ENCODE measurements at places on chromosomes 5 and 9.

DNA sequence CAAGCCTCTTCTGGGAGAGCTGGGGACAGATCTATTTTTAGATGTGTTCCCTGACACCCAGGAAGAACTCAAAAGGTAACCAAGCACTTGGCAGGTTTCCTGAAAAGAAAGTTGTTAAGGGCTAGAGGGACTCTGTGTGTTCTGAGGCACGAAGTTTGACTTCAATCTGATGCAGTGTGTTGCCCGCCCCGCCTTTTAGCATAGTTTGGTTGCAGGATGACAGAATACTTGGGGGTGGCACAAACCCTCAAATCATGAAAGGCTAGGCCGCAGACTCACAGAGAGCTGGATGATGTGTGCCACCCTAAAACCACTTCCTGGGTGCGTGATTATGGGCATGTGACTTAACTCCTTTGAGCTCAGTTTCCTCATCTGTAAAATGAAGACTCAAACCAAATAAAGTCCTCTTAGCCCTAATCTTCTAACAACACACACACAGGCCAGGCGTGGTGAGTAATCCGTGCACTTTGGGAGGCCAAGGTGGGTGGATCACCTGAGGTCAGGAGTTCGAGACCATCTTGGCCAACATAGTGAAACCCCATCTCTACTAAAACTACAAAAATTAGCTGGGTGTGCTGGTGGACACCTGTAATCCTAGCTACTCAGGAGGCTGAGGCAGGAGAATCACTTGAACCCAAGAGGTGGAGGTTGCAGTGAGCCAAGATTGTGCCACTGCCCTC, 12.8 kb upstream of the NDFIP1 start:
- peak; percentile 89 for DNase-seq

DNA sequence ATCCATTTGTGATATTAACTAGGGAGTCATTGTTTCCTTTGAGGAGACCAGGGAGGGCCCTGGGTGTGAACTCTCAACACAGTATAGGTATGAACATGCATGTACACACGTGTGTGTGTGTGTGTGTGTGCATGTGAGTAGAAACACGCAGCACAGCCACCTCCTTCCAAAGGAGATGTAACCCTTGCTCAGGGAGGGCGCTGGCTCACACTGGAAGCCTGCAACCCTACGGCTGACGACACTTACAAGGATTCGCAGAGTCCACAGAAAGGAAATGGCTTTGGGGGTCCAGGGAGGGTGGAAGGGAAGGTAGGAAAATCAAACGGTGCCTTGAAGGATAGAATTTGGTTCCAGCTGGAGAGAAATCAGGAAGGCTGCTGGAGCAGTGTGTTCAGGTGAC, 21.9 kb downstream of the TRIP13 start:
- no peak for DNase-seq

DNA sequence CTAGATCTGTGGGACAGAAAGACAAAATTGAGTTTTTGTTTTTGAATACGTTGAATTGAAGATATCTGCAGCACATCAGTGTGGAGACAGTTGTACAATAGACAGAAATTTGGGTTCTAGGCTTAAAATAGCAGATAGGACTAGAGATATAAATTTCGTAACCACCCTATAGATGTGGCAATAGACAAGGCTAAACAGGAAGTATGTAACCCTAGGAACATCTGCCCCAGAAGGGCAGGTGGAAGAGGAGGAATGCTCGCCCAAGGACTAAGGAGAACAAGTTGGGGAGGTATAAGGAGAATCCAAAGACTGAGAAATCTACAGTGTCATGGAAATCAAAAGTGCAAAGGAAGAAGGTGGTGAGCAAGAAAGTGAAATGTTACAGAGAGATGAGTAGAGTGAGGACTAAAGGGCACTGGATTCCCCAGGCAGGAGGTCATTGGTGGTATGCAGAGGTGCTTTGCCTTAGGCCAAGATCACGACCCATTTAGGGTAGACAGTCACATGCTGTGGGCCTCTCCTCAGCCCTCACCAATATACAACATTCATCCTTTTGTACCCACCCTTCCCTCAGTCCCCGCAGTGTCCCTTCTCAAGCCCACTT, 109.1 kb upstream of the ELL2 start:
- DNase-seq: no peak

- DNase-seq: no peak
Observed at GRCh38 chr5:120330558-120330957, 133.5 kb upstream of the PRR16 start.

GRCh38 chr5:33102551-33102950, 338.2 kb upstream of the TARS1 start:
- DNase-seq: no peak

DNA sequence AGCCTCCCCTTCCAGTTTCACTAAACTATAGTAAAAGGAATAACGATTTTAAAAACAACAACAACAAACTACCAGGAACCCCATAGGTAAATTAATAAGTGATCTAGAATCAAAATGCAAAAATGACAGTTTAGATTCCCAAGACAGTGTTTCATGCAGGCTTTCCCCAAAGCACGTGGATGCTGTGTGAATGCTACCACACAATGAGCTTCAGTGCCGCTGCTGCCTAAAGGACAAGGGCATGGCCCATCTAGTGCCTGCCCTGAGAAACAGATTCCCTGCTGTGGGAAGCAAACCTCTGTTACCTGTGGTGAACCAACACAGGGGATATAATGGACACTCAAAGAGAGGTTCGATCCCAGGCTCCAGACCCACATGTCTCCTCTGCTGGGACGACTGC, 23.7 kb upstream of the CKMT2 start:
- no peak for DNase-seq

GRCh38 chr5:36772276-36773140, 104.1 kb upstream of the NIPBL start:
- no peak for DNase-seq

DNA sequence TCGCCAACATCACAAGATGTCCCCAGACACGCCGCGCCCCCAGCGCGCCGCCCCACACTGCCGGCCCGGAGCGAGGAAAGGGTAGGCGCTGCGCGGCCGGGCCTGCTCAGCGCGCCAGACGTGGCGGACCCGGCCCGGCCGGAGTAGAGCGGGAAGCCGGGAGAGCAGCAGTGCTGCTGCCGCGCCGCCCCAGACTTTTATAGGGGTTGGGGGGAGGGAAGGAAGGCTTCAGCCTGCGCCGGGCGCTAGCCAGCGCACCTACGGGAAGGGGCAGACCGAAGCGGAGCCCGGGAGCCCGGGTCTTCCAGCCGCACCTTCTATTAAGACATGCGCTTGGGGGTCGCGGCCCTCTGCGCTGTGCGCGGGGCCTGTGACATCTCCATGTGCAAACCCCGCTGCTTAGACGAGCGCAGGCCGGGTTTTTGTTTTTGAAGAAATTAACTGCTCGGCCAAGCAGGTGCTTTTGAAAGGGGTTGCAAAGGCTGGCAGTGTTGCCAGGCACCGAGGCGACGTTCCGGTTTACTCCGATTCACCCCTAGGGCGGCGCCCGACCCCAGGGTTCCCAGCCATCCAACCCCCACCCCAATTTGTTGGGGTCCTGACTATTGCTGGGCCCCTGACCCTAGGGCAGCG, 353 bp upstream of the PAX5 start:
- DNase-seq: no peak

GRCh38 chr9:129073404-129073803, 7.5 kb upstream of the DOLPP1 start:
- peak; percentile 14 for DNase-seq

DNA sequence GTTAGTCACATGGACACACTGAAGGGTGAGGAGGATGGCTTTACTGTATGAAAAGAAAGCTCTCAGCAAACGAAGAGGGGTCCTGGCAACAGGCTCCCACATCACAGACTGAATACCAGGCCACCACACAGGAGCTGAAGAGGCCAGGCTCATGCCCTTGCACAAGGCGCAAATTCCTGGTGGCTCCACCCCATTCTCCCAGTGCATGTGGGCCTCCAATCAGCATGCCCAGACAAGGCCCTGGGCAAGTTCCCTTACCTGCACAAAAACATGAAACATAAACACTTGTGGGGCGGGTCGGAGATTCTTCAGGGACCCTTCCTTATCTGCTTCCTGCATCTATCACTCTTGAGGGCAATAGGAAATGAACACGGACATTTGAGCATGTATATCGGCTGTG, 935.8 kb upstream of the EDIL3 start:
- DNase-seq: no peak

DNA sequence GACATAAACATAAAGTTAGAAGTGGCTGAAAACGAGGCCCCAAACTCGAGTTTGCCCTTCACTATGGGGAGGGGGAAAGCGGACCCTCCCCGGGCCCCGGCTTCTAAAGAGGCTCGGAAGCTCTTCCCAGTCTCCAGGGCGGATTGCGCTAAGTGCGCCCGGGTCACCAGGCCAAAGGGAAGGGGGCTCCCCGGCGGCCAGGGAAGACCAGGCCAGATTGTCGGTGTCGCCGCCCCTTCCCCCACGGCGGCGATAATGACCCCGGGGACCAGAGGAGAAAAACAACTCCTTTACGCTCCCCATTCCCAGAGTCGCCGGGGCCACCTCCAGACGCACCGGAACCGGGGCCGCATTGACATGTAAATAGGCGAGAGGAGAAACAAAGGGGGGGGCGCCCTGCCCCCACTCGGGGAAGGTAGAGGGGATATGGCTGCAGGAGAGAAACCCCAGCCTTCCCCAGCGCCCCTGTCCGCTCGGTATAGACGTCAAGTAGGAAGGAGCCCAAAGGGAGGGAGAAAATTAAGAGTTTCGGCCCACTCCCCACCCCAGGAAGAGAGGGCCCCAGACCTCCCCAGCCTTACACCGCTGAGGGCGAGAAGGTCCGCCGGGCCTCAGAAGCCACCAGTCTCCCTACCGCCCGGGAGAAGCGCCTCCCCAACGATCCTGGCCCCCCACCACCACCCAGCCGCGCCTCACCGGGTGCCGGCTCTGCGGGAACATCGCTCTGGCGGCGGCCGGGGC, 1.7 kb downstream of the TLE1 start:
- DNase-seq: no peak

DNA sequence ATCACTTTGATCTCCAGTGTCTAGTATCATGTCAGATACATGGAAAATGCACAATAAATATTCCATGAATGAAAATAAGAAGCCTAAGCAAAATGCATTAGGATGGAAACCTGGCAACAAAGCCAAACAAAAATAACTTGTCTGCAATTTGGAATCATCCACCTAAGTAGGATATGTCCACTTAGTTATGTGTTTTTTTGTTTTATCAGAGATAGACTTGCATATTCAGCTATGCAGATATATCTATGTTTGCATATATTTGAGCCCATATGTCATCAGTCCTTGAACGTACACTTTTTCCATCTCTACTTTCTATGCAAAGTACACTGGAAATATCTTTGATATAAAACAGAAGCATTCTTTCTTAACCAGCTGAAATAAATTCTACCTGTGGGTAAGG, 707.1 kb downstream of the EFNA5 start:
- DNase-seq: no peak

- no peak for DNase-seq
Observed at GRCh38 chr5:139788294-139788910, 7.2 kb upstream of the PSD2 start.

GRCh38 chr5:61286446-61287132, 45.5 kb upstream of the ZSWIM6 start:
- no peak for DNase-seq

DNA sequence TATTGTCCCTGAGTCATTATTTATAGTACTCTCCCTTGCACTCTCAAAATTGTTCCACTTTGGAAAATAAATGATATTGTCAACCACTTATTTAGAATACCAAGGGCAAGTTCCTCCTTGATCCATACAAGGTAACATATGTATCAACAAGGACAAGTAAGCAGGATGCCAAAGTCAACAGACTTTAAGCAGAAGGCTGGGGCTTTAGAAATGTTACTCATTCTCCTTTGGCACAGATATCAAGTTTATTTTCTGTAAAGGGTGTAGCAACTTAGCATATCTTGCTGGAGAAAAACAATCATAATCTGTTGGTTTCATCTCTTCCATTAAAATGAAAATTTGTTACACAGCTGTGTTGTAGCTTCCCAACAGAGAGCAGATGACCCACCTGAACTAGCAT, 248.7 kb upstream of the SLC30A5 start:
- DNase-seq: no peak

- DNase-seq: no peak
Observed at GRCh38 chr5:160545832-160546231, 124.2 kb downstream of the PTTG1 start.

DNA sequence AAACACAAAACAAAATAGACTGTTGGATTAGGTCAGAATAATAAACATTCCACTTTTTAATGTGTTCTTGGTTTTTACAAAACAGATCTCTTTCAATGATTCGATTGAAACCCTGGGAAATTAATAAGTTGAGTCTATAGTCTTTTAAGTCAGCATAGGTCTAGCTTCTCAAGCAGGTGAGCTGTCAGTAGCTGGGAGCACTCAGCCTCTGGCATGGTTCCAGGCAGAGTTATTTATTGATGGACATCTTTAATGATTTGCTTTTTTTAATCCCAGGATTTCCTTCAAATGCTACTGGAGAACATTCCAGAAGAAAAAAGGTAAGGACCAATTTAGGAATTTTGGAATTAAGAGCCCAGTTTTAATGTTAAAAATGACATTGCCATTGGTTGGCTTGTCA, 241.0 kb downstream of the AOPEP start:
- no peak for DNase-seq

DNA sequence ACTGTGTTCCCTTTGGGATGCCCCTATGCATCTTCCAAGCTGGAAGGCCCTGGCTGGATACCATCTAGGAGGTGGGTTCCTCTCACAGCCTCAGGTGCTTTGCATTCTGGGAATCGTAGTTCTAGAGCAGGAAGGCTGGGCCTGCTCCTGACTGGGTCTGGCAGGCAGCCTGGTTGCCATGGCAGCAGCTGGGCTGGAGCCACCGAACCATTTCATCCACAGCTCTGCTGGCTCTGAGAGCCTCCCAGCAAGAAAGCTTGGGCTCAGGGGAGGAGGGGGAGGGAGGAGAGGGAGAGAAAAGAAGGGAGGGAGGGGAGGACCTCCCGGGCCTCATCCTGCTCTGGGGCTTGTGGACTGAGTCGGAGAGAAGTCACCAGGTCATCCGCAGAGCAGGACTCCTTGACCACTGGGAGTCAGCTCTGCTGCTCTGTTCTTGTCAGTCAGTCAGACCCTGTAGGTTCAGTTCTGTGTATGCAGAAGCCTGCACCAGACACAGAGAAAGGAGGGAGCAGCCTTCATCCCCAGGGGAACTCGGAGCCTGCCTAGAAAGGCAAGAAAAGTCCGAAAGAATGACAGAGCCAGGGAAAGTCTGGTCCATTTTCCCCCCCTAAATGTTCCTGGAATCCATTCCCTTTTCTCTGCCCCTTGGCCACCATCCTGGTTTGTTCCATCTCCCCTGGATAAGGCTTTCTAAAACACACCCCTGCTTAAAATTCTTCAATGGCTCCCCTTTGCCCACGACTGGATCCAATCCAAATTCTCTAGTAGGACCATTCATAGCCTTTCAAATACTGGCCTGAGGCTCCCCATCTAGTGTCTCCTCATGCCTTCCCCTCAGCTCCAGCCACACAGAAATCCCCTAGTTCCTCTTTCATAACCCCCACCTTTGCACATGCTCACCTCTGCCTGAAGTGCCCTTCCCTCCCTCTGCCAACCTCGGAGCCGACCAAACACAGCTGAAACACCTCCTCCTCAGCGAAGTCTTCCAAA, 65.4 kb upstream of the ARAP3 start:
- no peak for DNase-seq

GRCh38 chr9:133277467-133277866, 2.5 kb upstream of the ABO start:
- DNase-seq: no peak

GRCh38 chr9:33157960-33158842, 8.9 kb downstream of the B4GALT1 start:
- DNase-seq: no peak

Measured in CD4-positive, alpha-beta T cell treated with Interleukin-21 for 1 hour (primary cell).